ENCODE measurements at places on chromosomes 1 and 21. TPM values are rescaled to one million over a fixed set of nuclear protein-coding genes. Genes with fewer than 3 reads are reported as not detected.

Gene BCL2L15
- total RNA-seq = 2.2 TPM

Gene LYPD8
- not detected for total RNA-seq

Gene PRUNE1
- 13.0 TPM for total RNA-seq

Gene PLA2G4A
- total RNA-seq = 0.37 TPM

Gene BRINP3
- total RNA-seq = not detected

Gene EMC1
- total RNA-seq = 49.9 TPM

Gene SYPL2
- not detected for total RNA-seq

Gene COL8A2
- 1.9 TPM for total RNA-seq

GRCh38 chr1:39472826-39473225 lies 18.6 kb upstream of the BMP8A start:
- no peak for DNase-seq

- peak; percentile 36 for DNase-seq
Observed at GRCh38 chr1:25799935-25800702, at the start of gene SELENON. Gene SELENON, plus strand, starts transcription at chr1:25800193. Its CDS starts 38 bp downstream, at chr1:25800231.

GRCh38 chr1:75330624-75331023 lies 196.4 kb downstream of the LHX8 start:
- no peak for DNase-seq

- no peak for DNase-seq
Observed at GRCh38 chr1:211912844-211913432, 82.4 kb upstream of the LPGAT1 start.

GRCh38 chr1:62772607-62773295 lies 11.2 kb upstream of the ATG4C start:
- DNase-seq = no peak

GRCh38 chr1:112618114-112618720 lies 724 bp downstream of the ST7L start:
- DNase-seq = no peak

GRCh38 chr1:154741741-154742495 lies 128.2 kb downstream of the KCNN3 start:
- DNase-seq = no peak

- DNase-seq = no peak
Observed at GRCh38 chr1:178926046-178926445, 55.2 kb upstream of the ANGPTL1 start.

- DNase-seq = no peak
Observed at GRCh38 chr1:53862507-53862906, 24.4 kb upstream of the NDC1 start.

DNA sequence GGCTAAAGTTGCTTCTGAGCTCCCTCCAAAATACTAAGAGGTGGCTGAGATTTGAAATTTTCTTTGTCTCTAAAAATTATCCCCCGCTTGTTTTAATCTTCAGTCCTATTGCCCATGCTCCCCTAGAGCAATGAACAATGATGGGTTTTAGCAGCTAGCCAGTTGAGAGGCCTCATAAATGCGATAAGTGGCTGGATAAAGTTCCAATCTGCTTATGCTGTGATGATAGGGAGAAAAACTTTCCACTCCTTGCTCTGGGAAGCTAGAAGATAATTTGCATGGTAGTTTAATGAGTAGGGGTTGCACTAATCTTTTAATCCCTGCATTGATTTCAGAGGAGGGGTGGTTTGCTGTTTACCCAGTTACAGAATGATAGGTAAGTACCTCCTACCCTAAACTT lies 9.6 kb upstream of the PRPF3 start:
- DNase-seq = no peak

DNA sequence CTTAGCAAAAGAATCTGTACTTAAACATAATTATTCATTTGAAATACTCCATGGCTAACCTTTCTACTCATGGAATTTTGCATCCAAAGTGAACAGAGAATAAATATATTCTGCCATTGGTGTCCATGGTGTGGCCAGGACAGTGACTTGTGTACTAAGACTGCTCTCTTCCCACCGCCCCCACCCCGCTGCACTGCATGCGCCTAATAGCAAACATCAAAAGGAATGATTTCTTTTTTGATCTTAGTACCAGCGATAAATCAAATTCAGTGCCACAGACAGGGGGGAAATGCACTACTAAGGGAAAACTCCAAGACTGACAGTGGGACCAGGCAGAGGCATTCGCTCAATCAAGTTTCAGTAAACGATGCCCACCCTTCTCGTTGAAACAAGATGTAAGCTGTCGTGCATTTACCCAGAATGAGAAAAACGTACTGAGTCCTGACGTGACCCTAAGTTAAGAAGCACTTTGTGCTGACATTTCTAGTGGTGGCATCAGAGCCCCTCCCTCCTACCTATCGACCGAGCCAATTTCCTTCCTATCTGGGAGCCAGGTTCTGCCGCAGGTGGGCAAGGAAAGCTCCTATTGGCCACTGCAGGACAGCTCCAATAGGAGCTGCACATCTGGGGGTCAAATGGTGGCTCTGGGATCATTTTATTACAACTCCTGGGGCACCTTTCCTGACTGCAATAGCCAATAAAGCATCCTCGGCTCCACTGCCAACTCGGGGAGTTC lies 12.5 kb downstream of the ESRRG start:
- DNase-seq = no peak

DNA sequence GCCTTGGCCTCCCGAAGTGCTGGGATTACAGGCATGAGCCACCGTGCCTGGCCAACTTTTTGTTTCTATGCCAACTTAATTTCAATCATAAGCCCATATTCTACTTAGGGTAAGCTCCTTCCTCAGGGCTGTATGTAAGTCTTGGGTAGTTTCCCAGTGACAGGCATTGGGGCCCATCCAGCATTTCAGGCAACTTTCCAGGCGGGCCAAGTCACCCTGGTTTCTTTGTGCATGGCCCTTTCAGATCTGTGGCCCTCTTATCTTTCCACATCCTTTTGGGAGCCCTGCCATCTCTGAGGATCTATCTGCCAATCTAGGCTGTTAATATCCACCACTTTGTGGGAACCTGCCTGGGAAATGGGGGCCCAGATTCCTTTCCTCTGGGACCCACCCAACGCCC lies 58.7 kb downstream of the TNN start:
- no peak for DNase-seq

- DNase-seq = no peak
Observed at GRCh38 chr1:39047374-39048229, 21.5 kb downstream of the NDUFS5 start.

DNA sequence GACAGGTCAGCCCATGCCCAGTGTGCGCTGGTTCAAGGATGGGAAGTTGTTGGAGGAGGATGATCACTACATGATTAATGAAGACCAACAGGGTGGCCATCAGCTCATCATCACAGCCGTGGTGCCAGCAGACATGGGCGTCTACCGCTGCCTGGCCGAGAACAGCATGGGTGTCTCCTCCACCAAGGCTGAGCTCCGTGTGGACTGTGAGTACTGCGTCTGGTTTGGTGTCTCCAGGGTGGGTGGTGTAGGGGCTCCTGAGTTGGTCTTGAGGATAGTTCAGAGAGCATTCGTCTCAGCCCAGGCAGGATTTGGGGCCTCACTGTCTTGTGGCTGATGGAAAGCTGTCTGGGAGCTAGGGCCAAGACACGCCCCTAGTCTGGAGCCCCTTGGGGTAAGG lies 83.2 kb downstream of the TRIM11 start:
- DNase-seq = no peak

GRCh38 chr1:236354330-236355147 lies 39.5 kb upstream of the EDARADD start:
- DNase-seq = no peak

DNA sequence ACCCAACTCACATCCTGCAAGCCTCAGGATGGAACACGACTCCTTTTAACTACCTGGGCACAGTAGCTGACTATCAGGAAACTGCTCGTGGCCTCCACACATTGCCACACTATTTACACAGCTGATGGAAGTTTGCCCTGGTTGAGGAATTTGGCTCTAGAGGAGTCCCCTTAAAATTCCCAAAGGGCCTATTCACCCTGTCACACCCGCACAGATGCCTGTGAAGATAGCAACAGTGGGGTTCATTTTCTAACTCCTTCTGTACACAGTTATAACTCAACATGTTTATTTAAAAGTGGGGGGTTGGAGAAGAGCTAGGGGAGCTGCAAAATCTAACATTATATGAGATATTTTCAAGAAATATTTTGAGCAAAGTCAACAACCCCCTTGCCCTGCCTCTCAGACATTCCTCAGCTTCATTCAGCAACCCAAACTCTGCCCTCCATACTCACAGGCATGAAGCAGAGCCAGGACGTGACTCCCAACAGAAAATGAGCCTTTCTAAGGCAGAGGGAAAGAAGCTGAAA lies 35.8 kb upstream of the CCN1 start:
- DNase-seq = no peak

- peak; percentile 41 for DNase-seq
Observed at GRCh38 chr1:65265651-65266351, 43.5 kb upstream of the DNAJC6 start.

GRCh38 chr1:167599957-167600581 lies 30.0 kb upstream of the RCSD1 start:
- peak; percentile 29 for DNase-seq

DNA sequence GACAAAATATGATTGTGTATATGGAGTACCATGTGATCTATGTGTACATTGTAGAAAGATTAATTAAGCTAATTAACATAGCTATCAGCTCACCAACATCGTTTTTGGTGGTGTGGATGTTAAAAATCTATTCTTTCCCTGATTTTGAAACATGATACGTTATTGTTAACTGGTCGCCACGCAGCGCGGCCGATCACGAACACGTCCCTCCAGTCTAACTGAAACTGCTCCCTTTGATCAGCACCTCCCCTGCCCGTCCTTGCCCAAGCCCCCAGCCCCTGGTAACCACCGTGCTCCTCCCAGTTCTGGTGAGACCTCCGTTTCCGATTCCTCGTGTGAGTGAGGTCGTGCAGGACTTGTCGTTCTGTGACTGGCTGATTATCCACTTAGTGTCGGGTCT lies 67.0 kb downstream of the AGPAT3 start:
- DNase-seq = no peak

GRCh38 chr1:155607708-155608107 lies 2.3 kb upstream of the MSTO1 start:
- DNase-seq = peak; percentile 9

GRCh38 chr1:244755673-244756072 lies 79.8 kb upstream of the COX20 start:
- no peak for DNase-seq

DNA sequence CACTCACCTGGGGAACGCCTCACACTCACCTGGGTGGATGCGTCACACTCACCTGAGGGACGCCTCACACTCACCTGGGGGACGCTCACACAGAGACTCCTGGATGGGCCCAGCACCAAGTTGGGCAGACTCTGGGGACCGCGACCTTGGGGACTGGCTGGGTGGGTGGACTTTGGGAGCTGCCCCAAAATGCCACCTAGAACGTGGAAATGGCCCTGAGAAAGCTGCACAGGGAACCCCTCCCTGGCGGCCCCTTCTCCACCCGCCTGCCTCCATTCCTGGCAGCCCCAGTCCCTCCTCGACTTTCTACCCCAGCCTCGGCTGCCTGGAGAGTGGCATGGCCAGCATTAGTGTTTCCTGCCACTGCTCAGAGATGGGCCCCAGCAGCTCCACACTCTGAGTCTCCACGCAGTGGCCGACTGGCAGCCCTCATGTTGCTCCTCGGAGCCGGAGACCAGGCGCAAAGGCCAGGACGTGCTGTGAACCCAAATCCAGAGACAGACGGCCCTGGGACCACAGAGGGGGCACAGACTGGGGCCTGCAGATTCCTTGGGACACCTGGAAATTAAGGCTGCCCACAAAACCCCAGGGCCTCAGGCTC lies 46.5 kb upstream of the ACTRT2 start:
- no peak for DNase-seq

- DNase-seq = no peak
Observed at GRCh38 chr1:68814067-68814466, 317.2 kb upstream of the DEPDC1 start.

GRCh38 chr1:31699341-31699891 lies 4.4 kb downstream of the COL16A1 start:
- no peak for DNase-seq

DNA sequence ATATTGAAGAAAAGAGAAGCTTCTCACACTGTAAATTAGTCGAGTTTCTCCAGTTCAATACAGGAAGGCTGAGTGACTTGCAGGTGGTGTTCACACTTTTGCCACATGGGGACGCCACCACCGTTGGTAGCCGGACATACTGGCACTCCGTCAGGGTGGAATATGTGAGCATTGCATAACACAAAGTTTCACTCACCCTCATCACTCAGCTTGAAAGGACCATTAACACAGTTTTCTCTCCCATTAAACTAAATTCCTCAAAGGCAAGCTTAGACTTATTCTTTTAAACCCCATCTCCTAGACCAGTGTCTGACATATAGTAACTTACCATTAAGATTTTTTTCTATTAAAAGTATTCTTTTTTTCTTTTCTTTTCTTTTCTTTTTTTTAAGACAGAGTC lies 105.3 kb upstream of the SERBP1 start:
- peak; percentile 53 for DNase-seq

DNA sequence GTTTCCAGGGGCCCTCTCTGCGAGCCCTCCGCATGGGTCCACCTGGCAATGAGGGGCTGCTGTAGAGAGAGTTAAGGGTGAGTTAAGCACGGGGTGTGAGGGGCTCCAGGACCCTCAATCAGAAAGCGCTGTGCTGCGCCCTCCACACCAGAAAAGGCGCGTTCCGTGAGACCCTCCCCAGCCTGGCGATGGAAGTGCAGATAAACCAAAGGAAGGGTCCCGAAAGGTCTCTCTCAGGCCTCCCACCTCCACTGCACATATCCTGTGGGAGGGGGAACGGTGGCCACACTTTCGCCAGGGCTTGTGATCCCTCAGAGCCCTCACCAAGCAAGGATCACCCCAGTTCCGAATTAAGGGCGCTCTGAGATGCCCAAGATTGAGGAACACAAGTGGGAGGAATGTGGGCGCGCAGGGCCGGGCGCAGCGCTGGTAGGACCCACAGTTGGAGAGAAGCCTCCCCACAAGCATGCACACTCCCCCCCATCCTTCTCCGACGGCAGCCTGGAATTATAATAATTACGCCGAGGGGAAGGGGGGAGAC lies 1.1 kb downstream of the WNT3A start:
- no peak for DNase-seq

- DNase-seq = no peak
Observed at GRCh38 chr1:161379071-161379470, 11.4 kb upstream of the CFAP126 start.

DNA sequence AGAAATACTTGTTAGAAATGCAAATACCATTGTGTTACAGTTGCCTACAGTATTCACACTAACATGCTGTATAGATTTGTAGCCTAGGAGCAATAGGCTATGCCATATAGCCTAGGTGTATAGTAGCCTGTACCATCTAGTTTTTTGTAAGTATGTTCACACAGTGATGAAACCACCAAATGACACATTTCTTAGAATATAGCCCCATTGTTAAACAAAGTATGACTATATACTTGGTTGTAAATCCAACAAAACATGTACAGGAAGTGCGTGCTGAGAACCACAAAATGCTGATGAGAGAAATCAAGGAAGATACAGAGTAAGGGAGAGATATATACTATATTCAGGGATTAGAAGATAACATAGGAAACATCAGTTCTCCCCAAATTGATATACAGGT lies 92.2 kb downstream of the POU2F1 start:
- DNase-seq = no peak

Data from activated naive CD8-positive, alpha-beta T cell treated with anti-CD3 and anti-CD28 coated beads for 36 hours (primary cell).